Myocyte (in vitro differentiated cells): ENCODE measurements at places on chromosomes 2 and 18.
A peak's percentile ranks its signal among the peaks of the same experiment; 100 is the strongest.

GRCh38 chr2:27071990-27072830 lies 756 bp upstream of the OST4 start:
- no peak for DNase-seq

DNA sequence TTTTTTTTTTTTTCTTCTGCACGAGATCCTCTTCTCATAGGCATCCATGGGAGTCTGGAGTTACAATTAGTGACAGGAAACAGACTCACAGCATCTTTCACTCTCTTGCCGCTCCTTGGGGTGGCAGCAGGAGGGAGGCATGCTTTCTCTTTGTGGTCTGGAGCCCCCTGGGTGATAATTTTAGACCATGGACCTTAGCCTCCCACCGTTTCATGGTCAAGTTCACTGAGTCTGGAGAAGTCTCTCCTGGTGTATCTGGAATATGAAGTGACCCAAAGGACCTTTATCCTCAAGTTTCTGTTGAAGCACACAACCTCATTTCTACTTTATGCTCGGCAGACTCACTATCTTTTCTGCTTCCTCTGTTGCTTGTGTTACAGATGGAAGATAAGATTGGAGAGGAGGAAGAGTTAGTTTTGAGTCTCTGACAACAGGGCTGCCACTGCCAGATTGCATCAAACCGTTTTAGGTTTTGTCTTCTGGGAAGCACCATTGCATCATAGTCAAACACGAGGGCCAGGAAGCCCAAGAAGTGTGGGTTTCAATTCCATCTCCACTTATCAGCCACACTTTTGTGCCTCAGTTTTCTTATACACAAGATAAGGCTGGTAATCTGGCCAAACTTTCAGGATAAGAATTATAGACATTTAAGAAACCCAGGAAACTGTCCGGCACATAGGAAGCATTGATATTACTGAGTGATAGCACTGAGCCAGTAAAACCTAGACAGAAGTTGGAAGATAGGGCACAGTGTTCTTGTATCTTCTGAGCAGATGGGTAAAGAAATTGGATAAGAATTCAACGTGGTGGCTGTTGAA lies 62.3 kb downstream of the ADCYAP1 start:
- DNase-seq = no peak

DNA sequence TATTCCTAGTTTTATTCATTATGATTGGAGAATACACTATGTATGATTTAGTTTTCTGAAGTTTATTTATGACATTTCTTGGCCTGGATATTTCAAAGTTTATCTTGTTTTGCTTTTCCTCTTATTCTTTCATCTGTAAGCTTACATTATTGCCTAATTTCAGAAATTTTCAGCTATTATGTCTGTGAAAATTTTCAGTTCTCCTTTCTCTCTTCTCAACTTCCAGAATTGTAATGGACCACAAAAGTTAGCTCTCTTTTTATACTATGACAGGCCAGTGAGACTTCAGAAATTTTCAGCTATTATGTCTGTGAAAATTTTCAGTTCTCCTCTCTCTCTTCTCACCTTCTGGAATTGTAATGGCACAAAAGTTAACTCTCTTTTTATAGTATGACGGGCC lies 97.2 kb upstream of the SCN7A start:
- no peak for DNase-seq

DNA sequence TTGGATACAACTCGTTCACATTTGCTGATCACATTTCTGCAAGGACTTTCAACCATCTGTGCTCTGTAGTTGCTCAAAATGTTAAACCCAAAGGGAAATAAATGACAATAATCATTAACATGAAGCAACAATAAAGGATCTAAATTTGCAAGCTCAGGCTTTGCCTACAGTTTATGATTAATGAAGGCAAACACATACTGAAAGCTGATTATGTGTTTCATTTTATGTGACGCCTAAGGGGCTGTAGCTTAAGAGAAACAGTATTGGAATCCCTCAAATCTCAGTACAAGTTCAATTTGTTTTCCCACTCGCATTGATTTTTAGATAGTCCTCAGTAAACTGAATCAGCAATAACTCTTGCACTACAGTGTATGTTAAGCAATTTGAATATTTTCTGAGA lies 160.3 kb upstream of the FSIP2 start:
- DNase-seq = no peak

DNA sequence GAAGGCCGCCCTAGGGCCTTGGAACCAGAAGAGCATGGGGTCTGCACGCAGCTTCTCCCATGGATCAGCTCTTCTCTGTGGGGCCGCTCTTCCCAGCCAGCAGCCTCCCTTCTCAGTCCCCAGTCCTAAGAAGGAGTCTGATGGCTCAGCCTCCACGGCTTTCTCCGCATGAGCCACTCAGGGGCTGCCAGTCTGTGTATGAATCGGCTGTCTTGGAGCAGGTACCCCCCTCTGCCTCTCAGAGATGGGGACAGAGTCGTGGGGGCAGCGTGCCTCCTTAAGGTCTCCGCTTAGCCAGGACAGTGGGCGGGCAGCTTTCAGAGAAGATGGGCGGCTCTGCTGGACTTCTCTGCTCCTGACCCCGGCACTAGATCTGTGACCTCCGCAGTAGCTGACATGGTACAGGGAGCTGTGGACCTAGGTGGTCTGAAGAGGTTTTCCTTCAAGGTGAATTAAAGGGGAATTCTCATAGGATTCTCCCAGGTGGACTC lies 21.6 kb downstream of the INPP5D start:
- DNase-seq = no peak

DNA sequence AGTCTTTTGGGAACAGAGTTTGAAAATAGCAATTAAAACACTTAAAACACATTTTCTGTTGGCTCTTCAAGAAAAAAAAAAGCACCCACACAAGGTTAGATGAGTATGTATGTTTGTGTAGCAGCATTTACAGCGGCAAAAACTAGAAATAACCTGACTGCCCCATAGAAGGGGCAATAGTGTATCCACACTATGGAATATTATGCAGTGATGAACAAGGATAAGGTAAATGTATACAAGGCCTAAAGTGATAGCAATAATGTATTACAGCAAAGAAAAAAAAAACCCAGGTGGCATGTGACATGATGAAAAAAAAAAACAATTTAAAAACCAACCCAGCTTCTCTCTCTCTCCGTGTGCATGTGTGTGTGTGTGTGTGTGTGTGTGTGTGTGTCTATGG lies 34.8 kb downstream of the POLR1A start:
- DNase-seq = no peak

DNA sequence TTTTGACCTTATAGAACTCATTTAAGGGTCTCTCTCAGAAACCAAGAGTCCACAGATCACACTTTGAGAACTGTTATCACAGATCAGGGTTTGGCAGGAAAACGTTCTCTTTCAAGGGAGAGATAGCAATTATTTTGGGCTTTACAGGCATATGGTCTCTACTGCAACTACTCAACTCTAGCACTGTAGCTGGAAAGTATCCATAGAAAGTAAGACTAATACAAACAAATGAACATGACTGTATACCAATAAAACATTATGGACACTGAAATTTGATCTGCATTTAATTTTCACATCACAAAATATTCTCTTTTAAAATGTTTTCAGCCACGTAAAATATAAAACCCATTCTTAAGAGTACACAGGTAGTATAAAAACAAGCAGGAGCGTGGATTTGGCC lies 100.5 kb downstream of the TRIP12 start:
- no peak for DNase-seq

GRCh38 chr2:168255103-168255502 lies 7.7 kb upstream of the STK39 start:
- no peak for DNase-seq

DNA sequence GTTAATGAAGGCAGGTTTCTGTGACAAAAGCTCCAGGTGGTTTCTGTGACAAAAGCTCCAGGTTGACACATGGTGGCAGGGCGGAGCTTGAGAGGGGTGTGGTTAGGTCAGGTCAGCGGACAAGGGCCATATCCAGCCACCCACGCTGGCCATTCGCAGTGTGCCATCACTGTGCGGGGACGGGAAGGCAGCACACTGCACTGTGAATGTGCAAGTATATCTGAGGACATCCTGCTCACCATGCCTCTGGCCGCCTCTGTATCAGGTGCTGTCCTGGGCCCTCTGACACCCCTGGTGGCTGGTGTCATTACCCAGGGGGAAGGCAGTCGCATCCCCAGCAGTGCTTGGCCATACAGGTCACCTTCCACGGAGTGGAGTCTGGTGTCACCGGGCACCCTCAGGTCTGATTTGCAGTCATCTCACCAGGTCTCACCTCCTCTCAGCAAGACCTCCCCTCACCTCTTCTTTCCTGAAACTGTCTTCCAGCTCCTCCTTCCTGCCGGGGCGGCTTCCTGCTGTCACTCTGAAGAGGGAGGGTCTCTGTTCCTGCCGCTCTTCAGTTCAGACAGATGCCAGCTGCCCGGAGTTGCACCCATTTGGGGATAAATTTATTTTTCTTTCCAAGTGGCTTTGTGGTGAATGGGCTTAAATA lies 34.9 kb downstream of the CTIF start:
- DNase-seq = no peak

DNA sequence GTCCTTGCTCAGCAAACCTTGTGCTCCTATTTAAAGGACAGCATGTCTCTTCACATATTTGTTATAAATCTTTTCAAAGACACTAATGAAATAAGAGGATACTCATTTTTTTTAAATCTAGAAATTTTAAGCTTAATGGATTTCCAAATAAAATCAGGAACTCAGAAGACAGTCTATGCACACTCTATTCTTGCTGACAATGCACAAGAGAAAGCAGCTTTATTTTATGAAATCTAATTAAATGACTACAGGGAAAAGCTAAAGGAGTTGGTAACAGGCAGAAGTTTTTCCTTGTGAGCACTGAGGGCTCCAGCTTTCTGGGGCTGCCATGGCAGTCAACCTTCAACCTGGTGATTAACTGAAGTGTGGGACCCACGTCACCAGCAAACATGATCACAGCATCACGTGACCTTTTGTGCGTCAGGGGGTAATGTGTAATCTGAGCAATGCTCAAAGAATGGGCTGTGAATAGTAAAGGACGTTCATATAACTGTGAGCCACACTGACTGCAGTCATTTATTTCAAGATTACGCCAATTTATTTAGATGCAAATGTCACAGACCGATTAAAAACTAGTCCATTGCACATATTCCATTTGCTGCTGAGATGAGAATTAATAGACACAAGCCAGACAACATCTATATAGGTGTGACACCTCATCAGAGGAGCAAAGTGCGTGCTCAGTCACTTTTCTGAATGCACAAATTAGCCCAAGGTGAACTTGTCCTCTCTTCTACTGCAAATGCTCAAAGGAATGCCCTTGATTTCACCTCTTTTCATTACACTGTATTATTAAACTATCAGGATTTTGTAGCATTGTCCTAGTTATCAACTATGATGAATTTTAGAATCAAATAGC lies 11.6 kb upstream of the DNER start:
- DNase-seq = peak; percentile 48

GRCh38 chr2:8525582-8526402 lies 156.1 kb upstream of the ID2 start:
- DNase-seq = peak; percentile 52

- no peak for DNase-seq
These were observed 76.6 kb downstream of the TLK1 start for GRCh38 chr2:171084128-171084527.

- no peak for DNase-seq
These were observed 230.7 kb downstream of the RND3 start for GRCh38 chr2:150256736-150257135.

- DNase-seq = no peak
These were observed 147.8 kb downstream of the TMEM18 start for GRCh38 chr2:529424-529823.

DNA sequence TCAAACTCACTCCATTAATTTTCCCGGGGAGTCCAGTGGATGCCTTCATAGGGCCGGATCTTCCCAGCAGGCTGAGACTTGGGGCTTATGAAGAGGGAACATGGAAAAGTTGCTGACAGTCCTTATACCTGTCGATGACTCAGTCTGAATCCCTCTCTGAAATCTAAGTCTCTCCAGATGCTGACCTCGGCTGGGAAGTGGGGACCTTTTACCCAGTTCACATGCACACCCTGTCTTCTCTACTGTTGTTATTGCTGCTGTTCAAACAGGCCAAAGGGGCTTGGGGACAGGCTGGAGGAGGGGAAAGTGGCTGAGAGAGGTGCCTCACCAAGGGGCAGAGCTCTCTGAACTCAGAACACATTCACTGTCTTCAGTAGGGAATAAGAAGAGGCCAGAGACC lies 4.1 kb upstream of the TNP1 start:
- DNase-seq = no peak

- DNase-seq = no peak
These were observed 332.4 kb downstream of the GBX2 start for GRCh38 chr2:235835810-235836209.

DNA sequence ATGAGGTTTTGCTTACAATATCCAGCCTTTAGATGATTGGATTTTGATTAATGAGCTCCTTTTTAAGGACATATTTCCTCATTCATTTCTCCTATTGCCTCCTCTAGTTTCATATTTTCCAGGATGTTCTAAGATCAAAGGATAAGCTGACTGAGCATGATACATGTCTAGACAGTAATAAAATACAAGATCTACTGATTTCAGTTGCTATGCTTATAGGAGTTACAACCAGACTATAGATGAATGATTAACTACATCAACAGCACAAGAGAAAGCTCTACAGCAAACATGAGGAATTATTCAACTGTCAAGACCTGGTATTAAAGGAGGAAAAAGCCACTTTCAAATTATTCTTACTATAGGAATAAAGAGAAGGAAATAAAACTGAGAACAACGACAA lies 85.0 kb upstream of the LINC00305 start:
- no peak for DNase-seq

DNA sequence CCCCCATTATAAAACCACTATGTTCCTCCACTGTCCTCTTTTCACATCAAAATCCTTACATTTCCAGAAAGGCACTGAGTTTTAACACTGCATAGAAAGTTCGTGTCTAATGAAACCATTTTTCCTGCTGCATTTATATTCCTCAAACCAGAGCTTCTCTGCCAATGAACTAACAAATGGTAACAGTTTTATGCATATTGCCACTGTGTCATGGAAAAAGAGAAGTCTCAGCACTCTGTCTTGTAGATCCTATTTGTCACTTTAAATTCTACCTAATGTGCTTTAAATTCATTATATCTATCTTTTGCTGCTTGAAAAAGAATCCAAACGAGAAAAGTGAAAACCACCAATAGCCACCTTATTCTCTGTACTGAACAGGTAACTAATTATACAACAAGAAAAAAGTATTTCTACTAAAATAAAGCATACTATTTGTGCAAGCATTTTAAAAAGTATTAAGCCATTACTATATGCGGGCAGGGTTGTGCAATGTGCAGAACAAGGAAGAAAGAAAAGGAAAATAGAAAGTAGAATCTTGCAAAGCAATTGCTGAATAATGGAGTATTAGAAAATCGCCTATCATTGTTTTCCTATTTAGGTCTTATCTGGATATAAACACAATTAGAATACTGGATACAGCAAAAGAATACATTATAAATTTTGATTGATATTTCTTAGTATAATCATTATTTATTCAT lies 328.9 kb downstream of the ZEB2 start:
- no peak for DNase-seq

DNA sequence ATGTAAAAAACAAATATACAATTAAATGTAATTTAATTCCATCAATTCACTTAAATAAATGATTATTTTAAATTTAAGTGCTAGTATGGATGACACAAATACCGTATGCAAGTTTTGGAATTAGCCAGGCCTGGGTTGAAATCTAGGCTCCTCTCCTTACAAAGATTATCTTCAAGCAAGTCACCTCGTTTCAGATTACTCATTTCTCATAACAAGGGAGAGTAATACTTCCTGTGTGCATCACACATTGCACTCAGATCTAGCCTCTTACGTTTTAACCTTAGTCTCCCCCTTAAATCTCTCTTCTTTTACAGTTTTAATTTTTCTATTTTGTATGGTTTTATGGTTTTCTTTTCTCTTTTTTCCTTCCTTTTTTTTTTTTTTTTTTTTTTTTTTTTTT lies 1475.9 kb upstream of the NXPH2 start:
- DNase-seq = no peak
